Fibroblast of mammary gland (primary cell): ENCODE measurements at places on chromosomes 2 and 18.
A peak's percentile ranks its signal among the peaks of the same experiment; 100 is the strongest.

DNA sequence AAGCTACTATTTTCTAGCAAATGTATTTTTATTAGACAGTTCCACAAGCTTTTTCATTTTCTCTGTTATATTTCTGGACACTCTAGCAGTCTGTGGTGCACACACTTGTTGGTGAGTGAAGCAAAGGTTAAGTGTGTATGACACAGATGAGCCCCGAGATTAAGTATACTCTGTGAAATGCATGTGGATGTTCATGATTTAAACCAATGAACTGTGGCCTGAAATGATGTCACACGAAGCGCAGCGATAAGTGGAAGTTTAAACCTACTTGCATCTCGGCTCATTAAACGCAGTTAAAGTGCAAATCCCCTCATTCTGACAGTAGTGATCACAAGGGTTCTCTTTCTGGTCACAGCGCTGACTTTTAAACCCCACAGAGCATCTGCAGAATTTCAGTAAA lies 1488.8 kb upstream of the NXPH2 start:
- no peak for DNase-seq

DNA sequence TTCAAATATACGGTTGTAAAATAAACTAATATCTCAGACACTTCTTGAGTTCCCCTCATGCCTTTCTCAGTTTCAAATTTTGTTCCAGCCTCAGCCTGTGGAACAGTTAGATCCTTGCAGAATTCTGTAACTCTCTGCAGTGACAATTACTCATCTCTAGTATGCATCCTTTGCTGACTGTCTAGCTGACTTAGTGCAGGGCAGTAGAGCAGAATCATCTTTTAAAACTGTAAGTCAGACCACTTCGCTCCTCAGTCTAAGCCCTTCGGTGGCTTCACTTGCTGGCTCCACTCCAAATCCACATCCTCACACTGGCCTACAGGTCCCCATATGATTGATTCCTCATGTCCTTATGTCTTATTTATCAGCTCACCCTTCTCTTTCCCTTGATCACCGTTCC lies 164.1 kb upstream of the ZSWIM2 start:
- peak; percentile 19 for DNase-seq

DNA sequence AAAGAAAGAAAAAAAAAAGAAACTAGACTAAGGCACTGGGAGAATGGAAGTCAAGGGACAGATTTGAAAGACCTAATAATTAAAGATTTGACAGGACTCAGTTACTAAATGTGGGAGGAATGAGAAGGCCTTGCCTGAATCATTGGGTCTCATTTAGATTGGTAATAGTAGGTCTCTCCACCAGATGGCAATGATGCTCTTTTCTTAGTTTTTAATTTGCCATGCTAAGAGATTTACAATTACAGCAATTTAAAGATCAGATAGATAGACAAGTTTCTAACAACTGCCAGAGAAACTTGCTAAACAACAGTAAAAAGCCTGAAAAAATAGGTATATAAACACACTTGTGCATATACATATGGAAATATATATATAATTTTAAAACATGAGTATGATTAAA lies 153.0 kb downstream of the TMEM247 start:
- DNase-seq: peak; percentile 80

DNA sequence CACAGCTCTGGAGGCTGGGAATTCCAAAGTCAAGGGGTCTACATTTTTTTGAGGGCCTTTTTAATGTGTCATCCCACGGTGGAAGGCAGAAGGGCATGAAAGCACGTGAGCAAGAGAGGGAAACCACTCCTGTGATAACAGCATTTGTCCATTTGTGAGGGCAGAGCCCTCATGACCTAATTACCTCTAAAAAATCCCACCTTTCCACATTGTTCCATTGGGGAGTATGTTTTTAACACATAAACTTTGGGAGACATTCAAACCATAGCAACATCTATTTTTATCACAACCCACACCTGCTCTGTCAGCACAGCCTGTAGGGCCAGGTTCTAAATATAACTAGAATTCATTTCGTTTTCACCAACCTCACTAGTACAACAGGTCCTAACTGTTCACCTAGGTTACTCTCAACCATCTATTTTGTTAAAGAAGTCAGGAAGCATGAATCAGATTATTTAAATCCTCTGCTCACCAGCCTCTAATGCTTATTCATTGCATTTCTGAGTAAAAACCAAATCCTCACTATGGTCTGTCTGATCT lies 92.2 kb upstream of the DPP10 start:
- DNase-seq: no peak

GRCh38 chr2:45850558-45850957 lies 199.1 kb downstream of the PRKCE start:
- no peak for DNase-seq

DNA sequence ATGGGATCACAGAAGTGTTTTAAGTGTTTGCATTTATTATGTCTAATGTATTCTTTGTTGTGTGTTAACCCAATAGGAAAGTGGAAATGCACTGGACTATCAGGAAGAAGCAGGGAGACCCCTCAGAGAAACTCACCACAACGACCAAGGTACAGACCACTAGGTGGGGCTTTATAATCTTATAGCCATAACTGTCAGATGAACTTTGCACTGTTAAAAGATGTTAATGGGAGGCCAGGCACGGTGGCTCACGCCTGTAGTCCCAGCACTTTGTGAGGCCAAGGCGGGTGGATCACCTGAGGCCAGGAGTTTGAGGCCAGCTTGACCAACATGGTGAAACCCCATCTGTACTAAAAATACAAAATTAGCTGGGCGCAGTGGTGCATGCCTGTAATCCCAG lies 73.2 kb downstream of the SUMO1 start:
- no peak for DNase-seq

DNA sequence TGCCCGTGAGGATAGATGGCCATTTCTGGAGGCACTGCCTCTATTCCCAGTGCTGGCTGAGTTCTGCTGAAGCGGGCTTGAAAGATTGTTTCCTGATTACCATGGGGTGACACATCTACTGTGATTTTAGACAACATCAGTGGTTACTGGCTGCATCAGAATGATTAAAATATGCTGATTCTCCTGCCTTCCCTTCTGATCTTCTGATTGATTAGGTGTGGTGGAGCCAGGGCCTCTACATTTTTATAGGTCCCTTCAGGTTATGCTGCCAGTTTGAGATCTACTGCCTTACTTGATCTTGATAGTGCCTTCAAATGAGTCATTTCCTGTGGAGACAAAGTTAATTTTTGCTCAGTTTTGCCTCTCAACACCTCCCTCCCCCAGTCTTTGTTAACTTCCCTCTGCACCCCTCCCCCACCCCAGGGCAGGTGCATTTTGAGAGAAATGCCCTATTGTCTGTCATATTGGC lies 31.6 kb upstream of the SNORC start:
- DNase-seq: peak; percentile 12

DNA sequence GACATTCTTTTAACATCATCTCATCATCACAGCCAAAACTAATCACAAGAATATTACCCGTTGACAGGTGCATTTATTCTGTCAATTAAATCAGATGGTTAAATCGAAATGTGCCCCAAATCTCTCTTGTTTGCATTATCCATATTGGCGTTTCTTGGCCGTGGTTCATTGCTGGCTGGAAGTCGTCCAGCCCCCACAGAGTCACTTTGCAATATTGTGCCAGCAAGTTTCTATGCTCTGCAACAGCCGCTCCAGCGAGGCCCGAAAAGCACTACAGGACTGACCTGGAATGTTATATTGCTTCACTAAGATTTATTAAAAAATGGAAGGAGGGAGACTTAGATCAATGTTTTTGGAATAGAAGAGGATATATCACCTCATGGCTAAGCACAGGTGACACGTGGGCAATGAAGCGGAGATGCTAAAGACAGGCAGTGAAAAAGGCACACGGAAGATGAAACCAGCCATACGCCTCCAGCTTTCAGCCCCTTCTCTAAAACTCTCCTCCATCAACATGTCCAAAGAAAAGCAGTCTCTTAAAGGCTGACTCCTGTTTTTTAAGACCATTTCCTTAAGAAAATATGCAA lies 176.8 kb upstream of the VRK2 start:
- DNase-seq: no peak

DNA sequence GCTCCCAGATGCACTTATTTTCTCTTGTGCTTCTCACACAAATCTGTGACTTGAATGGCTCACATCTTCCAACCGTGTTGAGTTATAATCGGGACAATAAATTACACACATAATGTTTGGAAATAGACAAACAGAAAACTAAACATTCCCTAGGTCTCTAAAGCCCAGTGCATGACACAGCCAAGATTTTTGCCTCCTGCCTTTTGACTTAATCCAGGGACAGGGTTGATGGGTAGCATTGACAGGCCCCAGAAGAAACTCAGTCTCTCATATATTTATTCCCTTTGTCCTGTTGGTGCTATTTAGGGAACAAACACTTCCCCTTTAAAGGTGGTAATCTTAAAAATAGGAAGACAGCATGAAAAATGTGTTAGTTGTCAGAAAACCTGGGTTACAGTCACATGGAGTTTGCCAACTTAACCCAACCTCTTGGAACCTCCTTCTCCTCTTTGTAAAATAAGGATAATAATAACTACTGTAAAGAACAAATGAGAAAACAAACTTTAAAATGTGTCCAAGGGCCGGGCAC lies 24.0 kb upstream of the ARPC2 start:
- DNase-seq: no peak
